ENCODE measurements at places on chromosomes 11 and 22.

DNA sequence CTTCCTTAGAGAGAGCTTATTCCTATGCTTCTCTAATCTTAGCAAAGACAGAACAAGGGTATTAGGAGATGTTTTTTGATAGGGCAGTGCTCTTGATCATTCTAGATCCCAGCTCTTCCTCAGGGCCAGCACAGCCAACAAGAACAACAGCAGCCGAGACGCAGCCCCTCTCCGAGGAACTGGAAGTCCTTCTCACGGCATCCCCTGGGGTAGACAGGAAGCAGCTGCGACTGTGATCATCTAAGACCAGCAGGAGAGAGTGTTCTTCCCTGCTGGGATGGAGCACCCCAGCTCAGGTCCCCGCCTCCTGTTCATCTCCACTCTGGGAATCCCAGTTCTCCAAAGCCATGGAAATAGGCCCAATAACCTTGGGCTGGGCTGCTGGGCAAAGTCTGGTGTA, 29.6 kb downstream of the IRAG1 start:
- no peak for DNase-seq

GRCh38 chr11:130209128-130209932, 49.7 kb downstream of the ST14 start:
- no peak for DNase-seq

- DNase-seq: no peak
These were observed 320.3 kb upstream of the SORL1-AS1 start for GRCh38 chr11:121773076-121773475.

GRCh38 chr11:119860561-119861094, 131.6 kb upstream of the NECTIN1 start:
- DNase-seq: no peak

DNA sequence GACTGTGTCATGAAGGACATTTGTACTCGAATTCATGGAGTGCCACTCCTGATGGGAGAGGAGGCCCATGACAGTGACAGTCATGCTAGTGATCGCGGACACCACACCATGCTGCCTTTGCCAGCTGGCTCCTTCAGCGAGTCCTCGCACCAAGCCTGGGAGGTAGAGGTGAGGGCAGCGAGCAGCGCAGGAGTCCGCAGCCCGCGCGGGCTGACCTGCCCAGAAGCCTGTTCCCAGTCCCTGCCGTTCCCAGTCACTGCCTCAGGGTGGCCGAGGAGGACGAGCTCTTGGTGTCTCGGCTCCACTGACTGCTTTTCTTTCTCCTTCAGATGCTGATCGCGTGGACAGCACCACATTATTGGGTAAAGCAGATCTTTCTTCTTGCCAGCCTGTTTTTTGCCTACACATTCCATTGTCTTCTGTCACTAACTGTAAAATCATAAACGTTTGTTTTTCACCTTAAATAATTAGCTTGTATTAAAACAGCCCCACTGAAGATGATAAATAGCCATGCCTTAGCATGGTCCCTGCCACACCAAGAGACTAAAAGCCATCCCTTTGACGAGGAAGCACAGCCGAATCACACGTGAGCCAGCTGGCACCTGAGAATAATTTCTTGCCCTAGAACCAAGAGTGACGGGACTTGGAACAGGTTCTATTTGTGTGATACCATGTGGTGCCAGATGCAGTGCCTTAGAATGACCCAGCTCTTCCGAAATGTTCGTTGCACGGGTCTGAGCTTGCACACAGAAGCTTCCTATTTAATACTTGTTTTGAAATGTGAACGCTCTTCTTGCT, 25.5 kb downstream of the FAM118A start:
- no peak for DNase-seq

Data from stimulated activated naive CD4-positive, alpha-beta T cell (primary cell).